ENCODE measurements at places on chromosomes 5 and 9. TPM values are rescaled to one million over a fixed set of nuclear protein-coding genes. Genes with fewer than 3 reads are reported as not detected.

Gene MELK
- total RNA-seq, result 0.42 TPM

Gene PLK2
- total RNA-seq, result 59.7 TPM

Gene CDKN2B
- not detected for total RNA-seq

Gene CNTFR
- total RNA-seq, result not detected

Gene BSPRY
- not detected for total RNA-seq

Gene LTC4S
- total RNA-seq, result 3.6 TPM

Gene HTR1A
- not detected for total RNA-seq

Gene PCDHA3
- total RNA-seq, result not detected

Gene WDR31
- total RNA-seq, result 0.22 TPM

Gene SLC22A4
- total RNA-seq, result 0.22 TPM

Gene ZNF354C
- total RNA-seq, result 2.5 TPM

Gene OR1J2
- total RNA-seq, result not detected

Gene BARHL1
- total RNA-seq, result not detected

Gene GPR151
- not detected for total RNA-seq

Gene PCDHB2
- not detected for total RNA-seq

Gene SOHLH1
- not detected for total RNA-seq

Gene PCDHGB6
- total RNA-seq, result not detected

Gene GAS1
- total RNA-seq, result 0.69 TPM

Gene MBLAC2
- total RNA-seq, result 3.9 TPM

Gene CARTPT
- total RNA-seq, result not detected

Gene PCDHGB3
- total RNA-seq, result 0.28 TPM

Gene CANX
- total RNA-seq, result 150 TPM

Gene FOXD4L3
- not detected for total RNA-seq

Gene UBE2D2
- 164 TPM for total RNA-seq

Gene SLC34A3
- not detected for total RNA-seq

Gene FAM81B
- not detected for total RNA-seq

Gene ACSL6
- 13.9 TPM for total RNA-seq

Gene PCDHB10
- total RNA-seq, result not detected

Gene RALGPS1
- total RNA-seq, result 6.3 TPM

Gene TNFSF15
- total RNA-seq, result not detected

Gene PCA3
- not detected for total RNA-seq

Gene GPX8
- not detected for total RNA-seq

Gene RNF183
- 0.44 TPM for total RNA-seq

Gene PTGES2
- 43.8 TPM for total RNA-seq

Gene ATP10B
- not detected for total RNA-seq

Gene BAAT
- not detected for total RNA-seq

Gene C1QTNF2
- total RNA-seq, result not detected

Gene SCGB3A1
- not detected for total RNA-seq

Gene IL9
- total RNA-seq, result not detected

Gene PHAX
- 32.9 TPM for total RNA-seq

Gene PAPPA
- not detected for total RNA-seq

Gene FCN2
- total RNA-seq, result not detected

Gene SWI5
- total RNA-seq, result 3.0 TPM

Gene EQTN
- total RNA-seq, result not detected

Gene TIMD4
- 2.0 TPM for total RNA-seq

Gene PCDHGA7
- not detected for total RNA-seq

Gene PCDHGA4
- total RNA-seq, result 0.08 TPM

Gene FRMD3
- 0.53 TPM for total RNA-seq

Gene DPYSL3
- total RNA-seq, result not detected

Gene UGT3A2
- not detected for total RNA-seq

Measured in CD4-positive, alpha-beta T cell (primary cell).